CD4-positive, alpha-beta T cell treated with Interleukin-15 for 1 hour (primary cell): ENCODE measurements at places on chromosomes 16 and 17.

GRCh38 chr16:57284952-57285363, 486 bp upstream of the PLLP start:
- DNase-seq = no peak

- no peak for DNase-seq
These were observed 25.8 kb downstream of the ASIC2 start for GRCh38 chr17:33267271-33267790.

GRCh38 chr17:7703584-7704479, 1.2 kb upstream of the EFNB3 start:
- peak; percentile 40 for DNase-seq

DNA sequence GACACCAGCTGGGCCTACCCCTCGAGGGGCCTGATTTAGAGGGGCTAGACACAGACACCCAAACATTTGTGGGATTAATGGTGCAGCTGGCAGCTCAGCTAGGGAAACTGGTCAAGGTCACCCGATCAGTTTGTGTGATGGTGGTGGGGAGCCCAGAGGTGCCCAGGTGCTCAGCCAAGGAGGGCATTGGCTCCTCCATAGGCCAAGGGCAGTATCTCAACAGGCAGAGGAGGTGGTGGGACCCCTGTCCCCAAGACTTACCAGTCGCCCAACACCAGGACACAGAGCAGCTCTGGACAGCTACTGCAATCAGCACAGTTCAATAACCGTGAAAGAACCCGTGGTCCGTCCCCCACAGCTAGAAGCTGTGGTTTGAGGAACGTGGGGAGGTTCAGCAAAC, 120.9 kb downstream of the C16orf78 start:
- no peak for DNase-seq

- no peak for DNase-seq
These were observed 27.8 kb upstream of the PHOSPHO1 start for GRCh38 chr17:49258394-49258793.

GRCh38 chr17:35074711-35075707, 11.5 kb upstream of the RFFL start:
- no peak for DNase-seq

DNA sequence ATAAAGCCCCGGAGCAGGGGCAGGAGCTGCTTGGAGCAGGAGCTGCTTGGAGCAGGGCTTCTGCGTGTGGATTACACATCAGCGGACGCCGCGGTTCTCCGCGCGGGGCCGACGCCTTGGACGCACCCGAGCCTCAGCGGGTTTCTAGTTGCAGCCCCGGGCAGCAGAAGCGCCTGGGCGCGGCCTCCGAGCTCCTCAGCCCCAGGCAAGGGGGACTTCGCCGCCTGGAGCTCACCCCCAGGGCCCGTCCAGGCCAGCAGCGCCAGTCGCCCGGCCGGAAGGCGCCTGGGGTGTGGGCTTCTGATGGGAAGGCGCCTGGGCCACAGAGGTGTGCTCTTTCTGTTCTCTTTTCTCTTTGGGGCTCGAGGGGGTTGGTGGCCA, 6.3 kb downstream of the FOXF1 start:
- no peak for DNase-seq

DNA sequence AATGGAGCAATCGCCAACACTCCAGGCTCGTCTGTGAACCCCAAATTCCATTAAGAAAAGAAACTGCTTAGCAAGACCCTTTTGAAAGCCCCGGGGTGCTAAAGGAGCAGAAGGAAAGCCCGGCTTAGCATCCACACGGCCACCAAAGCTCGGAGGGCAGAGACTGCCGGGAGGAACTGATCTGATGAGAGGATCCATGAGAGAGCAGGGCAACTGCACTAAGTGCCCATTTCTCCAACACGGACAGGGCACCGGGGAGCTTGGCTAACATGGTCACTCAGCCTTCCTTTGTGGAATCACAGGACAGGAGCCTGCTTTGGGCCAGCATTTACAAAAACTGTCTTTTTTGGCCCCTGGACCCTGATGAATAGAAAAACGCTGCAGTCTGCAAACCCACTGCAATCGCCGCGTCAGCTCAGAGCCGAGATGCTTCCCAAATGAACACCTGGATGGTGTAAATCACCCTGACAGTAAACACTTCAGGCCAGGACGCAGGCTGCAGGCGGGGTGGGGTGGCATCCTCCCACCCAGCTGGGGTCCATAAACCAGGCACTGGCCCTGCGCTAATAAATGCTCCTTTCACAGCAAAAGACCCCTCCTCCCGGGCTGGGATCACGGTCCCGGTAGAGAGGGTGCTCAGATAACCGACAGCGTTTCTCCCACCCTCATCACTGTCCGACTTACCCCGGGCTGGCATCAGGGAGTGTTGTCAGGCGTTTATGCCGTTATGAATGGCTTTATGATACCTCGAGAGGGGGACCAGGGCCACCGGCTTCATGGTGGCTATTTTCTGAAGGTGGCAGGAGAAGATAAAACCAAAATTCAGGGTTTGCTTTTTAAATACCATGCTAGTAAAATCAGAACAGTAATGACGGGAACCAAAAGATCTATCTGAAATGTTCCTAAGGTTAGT, 299.5 kb downstream of the IRF8 start:
- DNase-seq = no peak

GRCh38 chr17:63783522-63783921, 9.6 kb downstream of the DDX42 start:
- DNase-seq = no peak

DNA sequence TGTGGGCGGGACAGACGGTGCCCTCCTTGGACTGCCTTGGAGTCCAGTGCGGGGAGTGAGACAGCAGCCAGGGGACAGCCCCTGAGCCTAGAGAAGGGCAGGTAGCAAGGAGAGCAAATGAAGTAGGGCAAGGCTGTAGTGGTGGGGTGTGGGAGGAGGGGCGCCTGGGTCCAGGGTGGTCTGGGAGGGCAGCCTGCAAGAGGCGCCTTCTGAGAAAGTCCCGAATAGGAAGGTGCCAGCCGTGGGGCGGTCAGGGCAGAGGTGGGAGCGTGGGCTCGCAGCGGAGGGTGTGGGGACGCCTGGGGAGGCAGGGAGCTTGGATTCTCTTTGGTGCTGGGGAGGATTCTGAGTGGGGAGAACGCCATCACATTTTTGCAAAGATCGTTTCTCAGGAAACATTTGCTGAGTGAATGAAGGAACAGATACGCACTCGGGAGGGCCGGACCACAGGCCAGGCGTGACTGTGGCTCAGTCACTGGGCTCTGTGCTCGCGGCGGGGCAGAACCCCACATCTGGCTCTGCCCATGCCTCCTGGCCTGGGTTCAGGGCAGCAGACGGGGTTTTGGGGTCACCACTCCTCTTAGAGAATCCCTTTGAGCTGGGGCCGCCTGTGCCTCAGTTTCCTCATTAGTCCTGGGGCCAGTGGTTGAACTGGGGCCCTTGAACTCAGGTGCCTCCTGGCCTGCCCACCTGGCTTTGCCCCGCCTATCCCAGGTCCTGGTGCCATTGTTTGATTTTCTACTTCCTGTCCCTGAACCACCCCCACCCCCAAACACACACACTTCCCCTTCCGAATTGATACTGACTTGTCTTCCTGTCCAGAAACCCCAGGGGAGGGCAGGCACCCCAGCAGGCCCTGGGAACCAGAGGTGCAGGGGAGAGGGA, 4.2 kb downstream of the SNN start:
- DNase-seq = peak; percentile 70

- no peak for DNase-seq
These were observed 58.3 kb upstream of the LGALS9 start for GRCh38 chr17:27572665-27573064.

DNA sequence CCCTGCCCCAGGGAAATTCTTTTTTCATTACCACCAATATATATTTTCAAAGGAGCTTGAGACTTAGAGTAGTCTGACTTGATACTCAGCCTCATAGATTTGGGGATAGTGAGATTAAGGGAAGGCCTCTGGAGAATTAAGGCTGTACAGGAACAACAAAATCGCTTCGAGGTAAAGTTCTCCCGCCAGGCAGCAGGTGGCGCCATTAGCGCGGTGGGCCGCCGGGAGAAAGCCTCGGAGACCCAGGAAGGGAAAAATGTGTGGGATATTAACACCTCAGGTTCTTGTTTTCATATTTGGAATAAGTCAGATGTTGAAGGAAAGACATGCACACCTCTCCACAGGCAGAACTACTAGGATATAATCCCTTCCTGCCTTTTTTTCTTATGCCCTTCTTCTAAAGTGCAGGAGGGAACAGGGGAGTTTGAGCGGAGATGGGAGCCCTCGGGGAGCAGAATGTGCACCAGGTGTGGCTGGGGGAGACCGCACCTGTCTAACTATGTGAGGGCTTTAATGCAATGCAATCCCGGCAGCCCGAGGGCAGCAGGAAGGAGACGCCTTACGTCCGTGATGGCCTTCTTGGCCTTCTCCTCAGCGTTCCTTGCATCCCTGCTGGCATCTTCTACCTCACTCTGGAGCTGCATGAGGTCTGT, 25.9 kb downstream of the MYH3 start:
- DNase-seq = no peak

- DNase-seq = no peak
These were observed 70.5 kb downstream of the RBBP6 start for GRCh38 chr16:24609740-24610415.

DNA sequence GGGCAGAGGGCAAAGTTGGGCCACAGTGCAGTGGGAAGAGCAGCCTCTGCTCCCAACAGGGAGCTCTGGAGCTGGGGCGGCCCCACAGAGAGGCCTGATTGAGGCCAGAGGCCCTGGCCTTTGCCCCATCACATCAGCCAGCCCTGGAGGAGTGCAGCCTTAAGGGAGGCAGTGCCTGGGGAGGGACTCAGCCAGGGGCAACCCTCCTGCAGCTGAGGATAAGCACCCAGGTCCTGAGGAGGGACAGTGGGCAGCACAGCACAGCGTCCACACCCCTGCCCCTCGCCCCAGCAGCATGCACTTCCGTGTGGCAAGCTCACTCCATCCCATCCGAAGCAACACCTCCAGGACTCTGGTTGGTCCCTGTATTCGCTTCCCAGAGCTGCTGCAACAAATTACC, 61.9 kb upstream of the CBX4 start:
- no peak for DNase-seq

GRCh38 chr17:81391936-81392908, 3.0 kb upstream of the BAHCC1 start:
- no peak for DNase-seq

DNA sequence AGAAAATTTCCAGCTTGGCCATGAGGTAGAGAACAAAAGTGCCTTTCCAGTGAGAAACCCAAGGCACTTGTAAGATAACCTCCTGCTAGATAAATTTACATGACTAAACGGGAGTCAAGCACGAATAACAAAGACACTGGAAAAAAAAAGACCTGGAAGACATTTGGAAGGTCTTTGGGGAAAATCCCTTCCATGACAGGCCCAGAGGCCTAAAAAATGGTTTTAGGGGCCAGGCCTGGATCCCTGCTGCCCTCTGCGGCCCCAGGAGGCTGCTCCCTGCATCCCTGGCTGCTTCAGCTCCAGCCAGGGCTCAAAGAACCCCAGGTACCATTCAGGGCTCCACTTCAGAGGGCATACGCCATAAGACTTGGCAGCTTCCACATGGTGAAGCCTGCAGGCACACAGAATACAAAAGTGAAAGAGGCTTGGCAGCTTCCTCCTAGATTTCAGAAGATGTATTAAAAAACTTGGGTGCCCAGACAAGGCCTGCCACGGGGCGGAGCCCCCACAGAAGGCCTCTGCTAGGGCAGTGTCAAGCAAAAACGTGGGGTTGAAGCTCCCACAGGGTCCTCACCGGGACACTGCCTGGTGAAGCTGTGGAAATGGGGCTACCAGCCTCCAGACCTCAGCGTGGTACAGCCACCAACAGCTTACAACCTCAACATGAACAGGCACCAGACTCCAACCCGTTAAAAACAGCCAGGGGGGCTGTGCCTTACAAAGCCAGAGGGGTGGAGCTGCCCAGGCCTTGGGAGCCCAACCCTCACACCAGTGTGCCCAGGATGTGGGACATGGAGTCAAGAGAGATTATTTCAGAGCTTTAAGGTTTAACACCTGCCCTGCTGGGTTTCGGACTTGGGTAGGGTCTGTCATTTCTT, 77.1 kb downstream of the SDK2 start:
- peak; percentile 38 for DNase-seq

- no peak for DNase-seq
These were observed 1.8 kb downstream of the ZNF23 start for GRCh38 chr16:71460236-71460635.

DNA sequence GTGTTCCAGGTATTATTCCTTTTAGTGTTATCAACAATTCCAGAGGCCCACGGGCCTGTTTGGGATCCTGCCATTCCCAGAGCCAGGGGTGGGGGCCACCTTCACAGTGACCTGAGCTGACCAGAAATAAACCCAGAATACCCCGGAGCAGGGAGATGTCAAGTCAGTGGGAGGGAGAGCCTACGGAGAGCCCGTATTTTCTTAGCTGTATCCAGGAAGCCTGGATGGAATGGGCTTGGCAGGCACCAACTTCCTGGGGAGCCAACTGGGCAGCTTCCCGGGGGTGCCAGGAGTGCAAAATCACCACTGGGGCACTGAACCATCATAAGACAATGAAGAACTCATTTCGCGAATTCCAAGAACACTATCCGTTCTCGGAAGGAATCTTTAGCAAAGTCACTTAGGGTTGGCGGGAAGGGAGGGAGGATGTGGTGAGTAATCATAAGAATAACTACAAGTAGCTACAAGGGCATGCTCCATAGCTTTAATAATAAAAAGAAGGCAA, 13.2 kb upstream of the MRTFB start:
- DNase-seq = no peak

DNA sequence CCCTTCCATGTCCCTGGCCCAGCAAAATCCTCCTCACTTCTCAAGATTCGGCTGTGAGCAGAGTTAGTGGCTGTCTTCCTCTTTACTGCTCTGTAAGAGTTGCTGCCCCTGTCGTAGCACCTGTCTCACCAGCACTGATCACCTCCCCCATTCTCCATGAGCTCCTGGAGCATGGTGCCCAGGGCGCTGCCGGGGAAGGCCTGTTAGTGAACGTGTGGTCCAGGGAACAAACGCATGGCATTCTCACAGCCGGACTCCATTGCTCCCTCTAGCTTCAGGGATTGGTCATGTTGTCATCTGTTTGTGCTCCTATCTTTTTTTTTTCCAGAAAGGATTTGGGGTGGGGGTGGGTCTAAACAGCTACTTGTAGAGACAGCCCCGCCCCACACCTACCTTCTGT, 141.2 kb downstream of the CMIP start:
- DNase-seq = no peak

- DNase-seq = no peak
These were observed 14.2 kb downstream of the SLX4 start for GRCh38 chr16:3597226-3597625.

- DNase-seq = no peak
These were observed 639 bp upstream of the TRIM65 start for GRCh38 chr17:75897160-75898019.

DNA sequence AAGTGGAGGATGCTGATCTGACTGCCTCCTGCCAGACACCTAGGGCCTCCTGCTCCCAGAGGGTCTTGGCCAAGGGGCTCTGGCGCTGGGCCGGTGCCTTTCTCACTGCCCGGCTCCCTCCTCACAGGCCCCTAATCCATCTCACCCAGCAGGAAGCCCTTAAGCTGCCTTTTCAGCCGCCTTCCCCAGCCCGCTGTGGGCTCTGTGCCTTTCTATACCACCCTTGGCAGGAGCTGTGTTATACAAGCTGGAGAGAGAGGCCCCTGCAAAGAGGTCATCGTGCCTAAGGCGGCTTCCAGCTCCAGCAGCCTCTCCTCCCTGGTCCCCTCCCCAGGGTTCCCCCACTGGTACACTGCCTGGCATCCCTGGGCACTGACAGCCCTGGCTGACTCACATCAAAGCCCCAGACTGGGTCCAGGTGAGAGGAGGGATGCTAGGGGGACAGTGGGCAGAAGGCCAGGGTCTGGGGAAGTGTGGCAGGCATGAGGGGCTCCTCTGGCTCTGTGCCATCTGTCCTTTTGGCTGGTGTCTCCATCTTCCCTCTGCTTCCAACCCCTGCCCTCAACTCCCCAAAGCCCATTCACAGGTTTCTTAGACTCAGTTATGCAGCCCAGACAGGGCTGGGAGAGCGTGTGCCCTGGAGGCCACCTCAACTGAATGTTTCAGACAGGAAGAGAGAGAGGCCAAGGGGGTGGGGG, 15.3 kb upstream of the FZD2 start:
- no peak for DNase-seq
